ENCODE measurements at places on chromosomes 5 and 9. TPM values are rescaled to one million over a fixed set of nuclear protein-coding genes. Genes with fewer than 3 reads are reported as not detected.

Gene CDKN2B-AS1
- 2.8 TPM for polyA plus RNA-seq

Gene LRRC70
- 0.71 TPM for polyA plus RNA-seq

Gene TMEM250
- 8.8 TPM for polyA plus RNA-seq

Gene SLC34A3
- polyA plus RNA-seq: not detected

Gene ANKS6
- 12.4 TPM for polyA plus RNA-seq

Gene SHC3
- 4.3 TPM for polyA plus RNA-seq

Gene OLFM1
- 0.16 TPM for polyA plus RNA-seq

Gene PCDHB12
- 0.32 TPM for polyA plus RNA-seq

Measured in AG04450 (cell line).